NCI-H2029 treated with DMSO at 0.1 percent for 48 hours (cell line): ENCODE measurements at places on chromosomes 12 and 14.

DNA sequence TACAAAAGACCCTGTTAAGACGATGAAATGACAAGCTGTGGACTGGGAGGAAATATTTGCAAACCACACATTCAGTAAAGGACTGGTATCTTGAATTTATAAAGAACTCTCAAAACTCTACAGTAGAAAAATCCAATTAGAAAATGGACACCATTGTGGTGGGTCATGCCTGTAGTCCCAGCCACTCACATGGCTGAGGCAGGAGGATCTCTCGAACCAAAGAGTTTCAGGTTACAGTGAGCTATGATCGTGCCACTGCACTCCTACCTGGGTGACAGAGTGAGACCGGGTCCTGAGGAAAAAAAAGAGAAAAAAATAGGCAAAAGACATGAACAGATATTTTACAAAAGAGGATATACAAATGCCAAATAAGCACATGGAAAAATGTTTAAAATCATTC is 41.9 kb downstream of the TTC6 start:
- no peak for DNase-seq

GRCh38 chr12:124733086-124733485 is 130.6 kb downstream of the SCARB1 start:
- DNase-seq: no peak

DNA sequence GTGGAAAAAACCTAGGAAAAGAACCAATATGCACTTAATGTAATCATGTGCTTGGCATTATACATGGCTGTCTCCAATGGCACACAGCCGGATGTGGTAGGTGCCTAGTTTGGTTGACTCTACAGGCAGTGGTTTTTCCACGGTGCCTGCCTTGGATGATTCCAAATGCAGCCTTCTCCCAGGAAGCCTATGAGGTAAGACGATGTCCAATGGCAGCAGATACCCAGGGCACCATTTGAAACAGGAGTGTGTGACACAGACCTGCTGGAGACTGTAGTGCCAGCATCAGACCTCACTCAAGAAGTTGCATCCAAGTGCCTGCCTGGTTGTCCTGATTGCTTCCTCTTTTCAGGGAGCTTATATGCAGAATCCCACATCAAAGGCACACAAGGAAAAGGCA is 88.0 kb upstream of the VASH1 start:
- no peak for DNase-seq

- no peak for DNase-seq
Observed at GRCh38 chr12:1310653-1311052, 283.7 kb downstream of the FBXL14 start.

GRCh38 chr12:89948271-89949175 is 239.9 kb upstream of the ATP2B1 start:
- DNase-seq: no peak
